ENCODE measurements at places on chromosomes 1 and 21.

- no peak for DNase-seq
Observed at GRCh38 chr1:66256629-66257572, 277.1 kb upstream of the SGIP1 start.

- DNase-seq = no peak
Observed at GRCh38 chr1:87333692-87334347, 5.1 kb downstream of the LMO4 start.

GRCh38 chr1:56024155-56024554, 555.2 kb downstream of the PLPP3 start:
- DNase-seq = no peak

DNA sequence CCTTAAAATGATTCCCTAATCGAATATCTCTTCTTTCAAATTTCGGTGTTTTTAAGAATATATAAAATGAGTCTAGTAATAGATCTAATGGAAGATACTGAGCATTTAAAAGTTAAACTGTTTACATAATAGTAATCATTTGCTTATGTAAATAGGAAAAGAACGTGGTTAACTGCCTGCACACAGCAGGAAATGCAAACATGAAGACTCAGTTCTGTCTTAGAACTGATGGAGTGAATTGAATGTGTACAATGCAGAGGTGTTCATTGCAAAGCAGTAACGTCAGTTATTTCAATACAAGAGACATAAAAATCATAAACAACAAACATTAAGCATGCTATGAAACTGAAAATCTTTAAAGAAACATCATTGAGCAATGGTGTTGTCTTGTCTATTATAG, 359.4 kb upstream of the ADAMTS5 start:
- DNase-seq = no peak

GRCh38 chr1:160855181-160855981, 7.3 kb downstream of the CD244 start:
- no peak for DNase-seq

DNA sequence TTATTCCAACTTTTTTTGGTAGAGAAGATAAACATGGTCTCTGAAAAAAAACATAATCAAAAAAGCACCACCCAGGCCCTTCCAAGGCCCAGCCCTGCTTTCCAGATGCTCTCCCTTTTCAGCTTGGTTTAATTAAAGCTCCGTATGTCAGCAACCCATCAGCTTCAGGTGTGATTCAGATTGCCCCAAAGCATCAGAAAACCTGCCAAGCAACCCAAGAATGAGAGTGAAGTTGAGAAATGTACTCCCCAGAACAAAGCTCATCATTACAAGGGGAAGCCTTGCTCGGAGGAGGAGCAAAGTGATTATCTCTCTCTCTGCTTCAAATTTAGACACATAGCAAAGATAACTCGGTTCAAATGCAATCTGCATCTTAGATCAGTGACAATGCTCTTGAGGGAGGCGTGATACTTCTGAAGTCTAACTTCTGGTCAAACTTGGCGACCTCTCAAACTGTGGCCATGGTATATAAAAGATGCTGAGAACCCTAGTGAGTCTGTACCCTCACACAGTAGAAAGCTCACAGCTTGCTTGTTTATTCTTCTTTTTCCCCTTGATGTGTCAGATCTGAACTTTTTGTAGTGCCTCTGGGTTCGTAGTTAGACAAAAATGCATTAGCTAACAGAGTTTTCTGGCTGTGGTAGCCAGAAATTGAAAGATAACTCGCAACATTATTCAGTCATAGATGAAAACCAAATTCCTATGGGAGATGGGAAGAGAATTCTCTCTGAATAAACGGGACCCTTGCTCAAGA, 63.3 kb upstream of the ZC3H11B start:
- no peak for DNase-seq
